Calu3 (cell line): ENCODE measurements at places on chromosomes 3 and 15. TPM values are rescaled to one million over a fixed set of nuclear protein-coding genes. Genes with fewer than 3 reads are reported as not detected.

- DNase-seq: no peak
Observed at GRCh38 chr3:152499791-152500385, 231.2 kb downstream of the MBNL1 start.

- DNase-seq: no peak
Observed at GRCh38 chr3:100637197-100637631, 27.8 kb downstream of the ADGRG7 start.

DNA sequence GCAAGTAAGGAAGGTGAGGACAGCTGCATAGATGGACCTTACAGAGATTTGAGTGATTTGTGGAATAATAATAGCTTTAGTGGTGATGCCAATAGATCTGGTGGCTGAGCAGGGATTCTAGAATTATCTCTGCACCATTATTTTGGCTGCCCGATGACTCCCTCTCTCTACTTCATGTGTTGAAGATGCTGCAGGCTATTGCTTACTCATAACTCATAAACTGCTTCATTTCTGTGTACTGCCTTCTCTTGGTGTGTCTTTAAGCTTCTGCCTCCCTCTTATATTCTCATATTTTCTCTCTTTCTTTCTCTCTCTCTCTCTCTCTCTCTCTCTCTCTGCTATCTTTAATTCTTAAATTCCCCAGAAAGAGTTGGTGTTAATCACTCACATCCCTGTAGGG is 256.0 kb upstream of the TRIM42 start:
- no peak for DNase-seq

- no peak for DNase-seq
Observed at GRCh38 chr3:64138046-64138445, 87.2 kb downstream of the PRICKLE2 start.

DNA sequence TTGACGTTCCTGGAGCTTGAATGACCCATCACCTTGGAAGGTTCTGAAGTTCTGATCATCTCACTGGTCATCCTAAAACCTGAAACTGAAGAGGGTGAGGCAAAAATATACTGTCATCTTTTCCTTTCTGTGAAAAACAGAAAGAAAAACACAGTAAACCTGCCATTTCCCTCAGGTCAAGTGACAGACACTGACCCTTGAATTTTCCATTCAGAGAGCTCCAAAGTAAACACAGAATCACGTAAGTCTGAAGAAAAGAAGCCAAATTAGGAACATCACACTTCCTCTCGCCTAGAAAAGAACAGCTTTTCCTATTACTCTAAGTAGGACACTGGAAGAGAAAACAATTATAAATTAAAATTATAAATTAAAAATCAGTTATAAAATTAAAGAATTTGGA is 78.7 kb upstream of the TGFBR2 start:
- DNase-seq: no peak

DNA sequence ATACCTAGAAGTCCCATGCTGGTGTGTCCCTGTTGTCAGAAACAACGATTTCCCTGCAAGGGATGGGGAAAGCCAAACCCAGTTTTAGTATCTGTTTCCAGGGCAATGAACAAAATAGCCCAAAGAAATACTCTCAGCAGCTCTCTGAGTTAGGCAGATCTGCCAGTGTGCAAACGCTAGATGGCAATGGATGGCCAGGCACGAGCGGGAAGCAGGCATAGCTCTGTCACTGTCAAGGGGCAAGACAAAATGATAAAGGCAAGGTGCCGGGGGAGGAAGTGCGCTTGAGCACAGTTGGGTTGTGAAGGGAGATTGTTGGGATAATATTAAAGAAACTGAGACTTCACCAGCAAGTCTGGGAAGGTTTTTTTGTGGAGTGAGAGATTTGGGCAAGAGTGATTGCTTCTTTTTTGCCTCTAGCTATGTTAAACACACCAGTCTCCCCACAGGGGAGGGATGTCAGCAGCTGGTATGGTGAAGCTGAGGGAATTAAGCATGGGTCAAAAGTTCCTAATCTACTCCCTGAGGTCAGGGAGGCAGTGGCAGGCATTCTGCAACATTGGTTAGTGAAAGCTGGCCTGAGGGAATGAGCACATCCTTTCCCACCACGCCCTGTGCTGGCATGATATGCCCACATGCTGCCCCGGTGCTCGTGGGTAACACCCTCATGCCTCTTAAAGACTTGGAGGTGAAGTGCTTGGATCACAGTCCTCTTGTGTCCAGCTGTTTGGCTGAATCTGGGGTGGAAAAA is 117.5 kb downstream of the PDCD6IP start:
- DNase-seq: no peak

DNA sequence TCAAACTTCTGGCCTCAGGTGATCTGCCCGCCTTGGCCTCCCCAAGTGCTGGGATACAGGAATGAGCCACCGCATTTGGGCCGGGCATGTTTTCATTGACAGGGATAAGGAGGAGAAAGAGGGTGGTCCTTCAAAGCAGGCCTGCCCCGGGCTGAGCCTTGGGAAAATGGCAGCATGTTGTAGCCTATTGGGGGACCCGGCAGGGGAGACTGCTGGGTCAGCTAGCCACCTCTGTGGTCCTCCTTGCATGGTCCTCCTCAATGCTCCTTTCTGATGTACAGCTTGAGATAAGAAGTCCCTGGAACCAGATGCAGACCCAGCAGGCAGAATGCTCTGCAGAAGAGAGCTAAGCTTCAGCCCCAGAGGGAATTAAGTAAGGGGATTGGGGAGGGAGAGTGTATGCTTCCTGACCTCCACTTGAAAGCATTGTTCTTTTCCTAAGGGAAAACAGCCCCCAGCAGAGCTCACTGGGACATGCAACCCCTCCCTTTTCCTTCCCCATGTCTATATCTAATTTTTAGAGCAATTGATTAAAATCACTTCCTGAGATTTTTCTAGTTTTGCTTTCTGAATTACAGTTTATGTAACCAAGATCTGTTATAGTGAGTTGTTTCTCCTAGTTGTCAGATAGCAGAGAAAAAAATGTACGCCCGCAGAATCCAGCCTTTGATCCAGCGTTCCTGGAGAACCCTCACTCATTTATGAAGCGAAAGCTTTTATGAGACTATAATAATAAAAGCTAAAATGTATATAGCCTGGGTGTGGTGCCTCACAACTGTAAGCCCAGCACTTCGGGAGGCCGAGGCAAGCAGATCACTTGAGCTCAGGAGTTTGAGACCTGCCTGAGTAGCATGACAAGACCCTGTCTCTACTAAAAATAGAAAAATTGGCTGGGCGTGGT is 48.7 kb upstream of the VILL start:
- no peak for DNase-seq

DNA sequence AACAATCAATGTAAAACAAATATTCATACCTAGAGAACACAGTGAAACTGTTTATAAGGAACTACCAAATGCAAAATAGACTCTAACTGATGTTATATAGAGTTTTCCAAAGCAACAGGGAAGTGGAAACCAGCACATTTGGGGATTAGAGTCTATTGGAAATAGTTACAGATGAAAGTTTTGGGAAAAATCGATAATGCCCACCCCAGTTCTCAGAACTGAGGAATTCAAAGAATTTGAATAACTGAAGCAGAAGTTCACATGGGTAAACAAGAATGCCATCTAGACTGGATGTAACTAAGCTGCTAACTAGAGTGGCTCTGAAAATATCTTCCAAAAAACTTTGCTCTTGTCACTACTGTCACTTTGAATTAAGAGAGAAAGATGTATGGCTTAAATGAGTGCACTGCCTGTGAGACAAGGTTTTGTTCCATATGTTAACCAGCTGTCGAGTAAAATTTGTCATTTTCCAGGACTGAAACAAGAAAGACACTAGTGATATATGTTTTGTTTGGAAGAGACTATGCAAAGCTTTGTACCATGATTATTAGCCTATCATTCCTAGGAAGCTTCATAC is 9.2 kb upstream of the DENND4A start:
- no peak for DNase-seq

DNA sequence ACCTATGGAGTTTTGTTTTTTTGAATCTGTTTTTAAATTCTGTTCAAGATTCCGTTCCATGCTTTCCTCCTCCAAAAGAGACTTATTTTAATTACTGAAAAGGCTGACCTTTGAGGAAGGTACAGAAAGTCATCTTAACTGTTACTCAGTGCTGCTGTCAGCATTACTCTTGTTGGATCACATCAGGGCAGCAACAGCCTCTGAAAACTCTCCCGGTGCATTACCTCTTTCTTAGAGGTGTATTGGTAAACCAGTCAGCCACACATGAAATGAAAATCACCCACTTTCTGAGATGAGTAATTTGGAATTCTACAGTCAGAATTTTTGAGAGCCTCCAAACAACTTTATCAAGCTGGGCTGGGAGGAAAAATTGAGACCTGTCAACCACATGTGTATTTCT is 88.5 kb upstream of the LIMD1 start:
- DNase-seq: no peak

ANKUB1 gene
- not detected in 2 replicates for total RNA-seq

FGF7 gene
- total RNA-seq: 0.24 TPM in 1 of 2 replicates, not detected in the other

MOBP gene
- 0.57 TPM in 1 of 2 replicates, not detected in the other for total RNA-seq

DNA sequence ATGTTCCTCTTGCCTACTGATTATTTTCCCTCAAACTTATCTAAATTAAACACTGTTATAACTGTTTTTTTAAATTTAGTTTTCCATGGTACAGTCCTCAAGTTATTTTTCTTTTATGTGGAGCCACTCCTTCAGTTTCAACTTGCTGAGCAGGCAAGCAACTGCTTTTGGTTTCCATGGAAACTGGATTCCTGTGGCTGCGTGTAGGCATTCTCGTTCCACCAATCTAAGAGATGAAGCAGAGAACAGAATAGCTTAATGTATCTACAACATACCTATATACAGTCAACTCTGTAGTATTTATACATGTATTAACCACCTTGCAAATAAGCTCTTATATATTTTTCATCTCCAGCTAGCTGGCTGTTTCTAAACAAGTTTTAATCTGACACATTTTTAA is 25.8 kb upstream of the ANXA2 start:
- DNase-seq: peak; percentile 62

DNA sequence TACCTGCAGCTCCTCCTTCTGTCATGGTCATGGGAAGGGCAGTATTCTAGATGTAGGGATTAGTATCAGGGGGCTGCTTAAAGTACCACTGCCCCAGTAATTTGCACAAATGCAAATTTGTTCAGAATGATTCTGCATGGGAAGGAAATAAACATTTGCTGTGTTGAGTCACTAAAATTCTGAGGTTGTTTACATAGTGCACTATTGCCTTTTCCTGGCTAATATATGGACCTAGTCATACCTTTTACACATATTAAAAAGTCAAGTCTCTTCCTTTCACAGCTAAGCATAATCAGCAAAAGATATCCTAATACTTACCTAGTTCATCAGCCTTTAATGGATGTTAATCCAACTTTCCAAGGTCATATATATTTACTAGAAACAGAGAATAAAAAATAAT is 746.4 kb upstream of the NR2F2 start:
- no peak for DNase-seq

GRCh38 chr15:22895465-22896190 is 57.2 kb downstream of the NIPA2 start:
- DNase-seq: peak; percentile 66
